Right ventricle myocardium superior (tissue), 1 donor: ENCODE measurements at places on chromosomes 5 and 9.

- DNase-seq, result no peak
These were observed 106.8 kb downstream of the WNK2 start for GRCh38 chr9:93290495-93291434.

DNA sequence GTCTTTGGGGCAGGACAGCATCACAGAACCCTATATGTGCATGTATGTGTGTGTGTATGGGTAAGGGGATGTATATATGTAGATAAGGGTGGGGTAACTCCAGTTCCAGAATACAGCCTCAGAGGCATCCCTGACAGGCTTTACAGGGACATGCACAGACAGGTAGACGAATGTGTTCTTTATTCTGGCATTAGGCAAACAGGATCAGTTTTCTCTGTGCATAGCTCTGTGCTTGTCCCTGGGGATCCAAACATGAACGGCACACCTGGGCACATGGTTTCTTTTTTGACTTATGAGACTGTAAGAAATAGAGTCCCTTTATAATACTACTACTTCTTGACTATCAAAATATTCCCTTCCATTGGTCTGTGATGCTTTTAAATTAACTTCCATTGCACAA, 120.6 kb downstream of the TRIO start:
- no peak for DNase-seq

GRCh38 chr9:21155501-21155900, 11.0 kb downstream of the IFNA21 start:
- DNase-seq, result no peak

DNA sequence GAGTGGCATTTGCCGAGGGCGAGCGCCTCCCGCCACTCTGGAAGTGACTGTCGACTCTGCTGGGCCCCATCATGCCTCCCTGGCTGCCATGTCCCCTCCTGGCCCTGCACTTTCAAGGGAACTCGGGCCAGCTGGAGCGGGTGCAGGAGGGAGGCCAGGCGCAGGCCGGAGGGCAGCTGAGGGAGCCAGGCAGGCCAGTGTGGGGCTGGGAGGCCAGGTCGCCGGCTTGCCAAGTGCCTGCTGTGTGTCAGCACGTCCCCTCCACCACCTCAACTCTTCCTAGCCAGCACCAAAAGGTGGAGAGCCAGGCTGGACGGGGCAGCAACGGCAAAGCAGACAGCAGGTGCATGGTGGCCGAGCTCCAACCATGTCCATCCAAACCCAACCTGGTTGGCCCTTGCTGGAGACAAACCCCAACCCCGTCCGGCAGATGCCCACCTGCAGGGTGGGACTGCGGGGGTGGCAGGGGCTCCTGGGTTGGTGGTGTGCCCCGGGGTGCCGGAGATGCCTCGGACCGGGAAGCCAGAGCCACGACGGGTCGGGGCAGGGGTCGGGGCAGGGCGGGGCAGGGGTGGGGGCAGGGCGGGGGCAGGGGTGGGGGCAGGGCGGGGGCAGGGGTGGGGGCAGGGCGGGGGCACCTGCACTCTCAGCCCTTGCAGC, 36.5 kb upstream of the EGFL7 start:
- DNase-seq, result peak; percentile 70

DNA sequence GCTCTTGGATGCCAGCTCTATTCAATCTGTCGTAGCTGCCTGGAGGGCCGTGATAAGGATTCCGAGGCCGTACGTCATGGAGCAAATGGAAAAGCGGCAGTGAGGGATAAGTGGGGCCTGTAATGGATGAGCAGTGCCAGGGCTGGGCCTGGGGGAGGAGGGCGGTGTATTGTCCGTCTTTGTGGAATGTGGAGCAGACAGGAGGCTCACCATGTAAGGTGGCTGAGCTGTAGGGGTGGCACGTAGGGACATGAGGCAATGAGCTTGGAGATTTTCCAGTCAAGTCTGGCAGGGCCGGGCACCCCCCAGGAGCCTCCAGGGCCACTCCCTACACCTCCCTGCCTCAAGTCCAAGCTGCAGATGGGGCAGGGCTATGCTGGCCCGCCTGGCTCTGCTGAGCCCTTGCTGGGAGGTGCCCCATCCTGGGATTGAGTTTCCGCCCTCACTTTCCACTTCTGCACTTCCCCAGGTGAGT, 29.2 kb downstream of the NCS1 start:
- no peak for DNase-seq

DNA sequence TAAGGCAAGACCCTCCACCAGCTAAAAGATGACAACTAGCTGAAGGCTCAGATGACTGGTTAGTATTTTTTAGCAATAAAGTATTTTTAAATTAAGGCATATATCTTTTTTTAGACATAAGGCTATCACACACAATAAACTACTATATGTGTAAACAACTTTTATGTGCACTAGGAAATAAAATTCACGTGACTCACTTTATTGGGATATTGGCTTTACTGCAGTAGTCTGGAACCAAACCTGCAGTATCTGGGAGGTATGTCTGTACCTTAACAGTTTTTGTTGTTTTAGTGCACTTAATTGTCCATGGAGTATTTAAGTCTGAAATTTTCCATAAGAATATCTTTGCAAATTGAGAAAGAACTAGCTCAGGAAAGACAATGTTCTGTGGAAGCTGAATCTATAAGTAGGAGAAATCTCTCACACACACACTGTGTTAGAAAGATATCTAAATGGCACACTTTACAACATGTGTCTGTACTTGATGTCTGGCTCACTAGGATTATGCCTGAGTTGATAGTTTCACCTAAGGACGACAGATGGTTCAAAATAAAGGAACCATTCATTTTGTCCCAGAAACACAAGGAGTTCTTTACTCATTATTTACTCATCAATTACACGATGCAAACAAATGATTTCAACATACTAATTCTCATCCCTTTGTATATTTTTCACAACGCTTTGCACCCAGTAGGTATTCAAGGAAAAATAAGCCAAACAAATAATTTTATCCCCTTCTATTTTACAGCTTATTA, 4.6 kb downstream of the RAPGEF6 start:
- no peak for DNase-seq
